ENCODE measurements at places on chromosomes 2 and 18.

DNA sequence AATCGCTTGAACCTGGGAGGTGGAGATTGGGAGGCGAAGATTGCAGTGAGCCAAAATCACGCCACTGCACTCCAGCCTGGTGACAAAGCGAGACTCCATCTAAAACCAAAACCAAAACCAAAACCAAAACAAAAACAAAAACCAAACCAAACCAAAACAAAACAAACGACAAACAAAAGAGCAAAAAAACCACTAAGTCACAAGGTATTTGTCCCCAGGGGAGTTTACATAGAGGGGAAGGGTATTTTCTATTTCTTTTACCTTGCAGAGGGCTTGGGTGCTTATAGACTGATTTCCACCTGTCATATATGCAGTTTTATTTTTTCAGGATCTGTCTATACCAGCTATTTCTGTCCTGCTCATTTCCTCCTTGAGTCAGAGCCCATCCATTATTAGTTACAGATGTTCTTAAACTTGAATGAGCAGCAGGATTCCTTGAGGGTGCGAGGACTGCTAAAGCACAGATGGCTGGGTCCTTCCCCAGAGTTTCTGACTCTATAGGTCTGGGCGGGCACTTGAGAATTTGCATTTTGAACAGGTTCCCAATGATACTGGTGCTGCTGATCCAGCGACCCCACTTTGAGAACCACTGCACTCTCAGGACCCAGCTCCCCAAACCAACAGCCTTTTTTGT lies 102.2 kb upstream of the UXS1 start:
- DNase-seq, result no peak

- no peak for DNase-seq
Measured at GRCh38 chr2:186307871-186308270, 178.2 kb upstream of the ZC3H15 start.

DNA sequence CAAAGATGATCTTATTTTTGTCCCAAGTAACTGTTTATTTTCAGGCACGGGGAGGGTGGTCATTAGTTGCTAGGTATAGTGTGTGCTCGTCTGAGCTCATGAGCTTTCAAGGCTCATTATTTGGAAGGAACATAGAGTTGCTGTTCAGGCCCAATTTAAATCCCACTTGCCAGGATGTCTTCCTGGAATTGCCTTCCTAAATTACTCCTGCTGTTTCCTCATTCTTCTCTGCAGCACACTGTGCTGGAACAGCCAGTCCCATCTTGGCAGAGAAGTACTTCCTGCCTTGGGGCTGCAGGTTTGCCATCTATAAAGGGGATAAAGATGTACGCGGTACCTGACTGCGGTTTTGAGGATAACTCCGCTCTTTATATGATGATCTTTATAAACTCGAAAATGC lies 37.3 kb downstream of the GREB1 start:
- no peak for DNase-seq

- peak; percentile 77 for DNase-seq
Measured at GRCh38 chr2:11996618-11997017, 250.2 kb downstream of the LPIN1 start.

GRCh38 chr2:153394686-153395085 lies 83.9 kb downstream of the RPRM start:
- no peak for DNase-seq

DNA sequence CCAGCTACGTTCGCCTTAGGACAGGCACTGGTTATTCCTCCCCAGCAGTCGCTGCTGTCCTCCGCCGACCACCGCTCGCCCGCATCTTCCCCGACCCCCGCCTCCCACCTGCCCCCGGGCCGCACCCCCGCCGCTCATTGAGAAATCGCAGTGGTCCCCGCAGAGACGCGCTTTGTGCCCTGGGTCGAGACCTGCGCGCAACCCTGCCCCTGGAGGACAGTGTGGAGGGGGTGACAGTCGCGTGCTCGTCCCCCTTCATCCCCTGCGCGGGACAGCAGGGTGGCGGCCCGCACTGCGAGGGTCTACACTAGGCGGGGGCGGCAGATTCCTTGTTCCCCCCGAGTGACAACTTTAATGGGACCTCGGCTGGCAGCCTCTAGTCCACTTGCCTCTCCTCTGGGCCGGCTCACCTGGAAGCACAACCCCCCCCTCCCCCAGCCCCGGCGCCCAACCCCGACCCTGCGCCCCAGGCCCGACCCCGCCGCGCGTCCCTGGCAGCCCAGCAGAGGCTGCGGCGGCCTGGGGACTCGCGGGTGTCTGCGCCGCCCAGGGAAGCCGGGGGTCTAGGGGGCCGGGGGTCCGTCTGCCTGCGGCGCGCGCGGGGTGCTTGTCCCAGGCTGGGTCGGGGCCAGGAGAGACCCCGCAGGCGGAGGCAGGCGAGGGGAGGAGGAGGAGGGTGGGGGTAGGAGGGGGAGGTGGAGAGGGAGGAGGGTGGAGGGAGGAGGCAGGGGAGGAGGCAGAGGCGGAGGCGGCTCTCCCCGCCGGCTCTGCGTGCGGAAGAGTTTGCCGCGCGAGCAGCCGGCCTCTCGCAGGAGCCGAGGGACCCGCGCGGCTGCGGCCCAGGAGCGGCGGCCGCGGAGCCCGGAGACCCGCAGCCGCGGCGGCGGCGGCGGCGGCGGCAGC lies at the start of gene NPAS2:
Gene NPAS2, plus strand, starts transcription at position 770 of the 903 bp plus-strand sequence. CDS start 84,616 bp downstream, outside the sequence.
- DNase-seq, result peak; percentile 93

DNA sequence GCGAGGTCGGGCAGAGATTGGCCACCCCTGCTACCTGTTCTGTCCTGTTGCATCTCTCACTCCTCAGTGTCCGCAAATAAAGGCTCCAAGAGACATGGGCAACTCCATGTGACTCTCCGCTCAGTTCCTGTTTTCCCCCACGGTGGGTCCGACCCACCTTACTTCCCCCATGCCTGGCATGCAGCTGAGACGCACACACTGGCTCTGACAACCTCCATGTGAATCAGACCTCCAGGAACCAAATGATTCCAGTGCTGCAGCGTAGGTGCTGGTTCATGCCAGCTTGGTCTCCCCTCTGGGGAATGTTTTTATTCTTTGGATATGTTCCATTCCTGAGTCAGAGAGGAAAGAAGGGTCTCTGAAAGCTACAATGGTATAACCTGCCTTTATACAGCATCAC lies 221.5 kb downstream of the SH3RF3 start:
- peak; percentile 92 for DNase-seq

- DNase-seq, result peak; percentile 36
Measured at GRCh38 chr2:145350011-145350410, 830.1 kb upstream of the ZEB2 start.

Measured in osteoblast (primary cell).